Stimulated activated CD4-positive, alpha-beta T cell treated with anti-CD3 and anti-CD28 coated beads, Interleukin-1b, Interleukin-23, amount 100 ng/mL, for 1 hour (primary cell): ENCODE measurements at places on chromosomes 5 and 9.

- no peak for DNase-seq
Observed at GRCh38 chr5:147565524-147565923, 55.7 kb upstream of the DPYSL3 start.

- DNase-seq: no peak
Observed at GRCh38 chr9:35619800-35620158, 1.6 kb upstream of the CD72 start.

GRCh38 chr9:88045686-88046085 is 71.4 kb upstream of the CDK20 start:
- no peak for DNase-seq

- no peak for DNase-seq
Observed at GRCh38 chr9:129258823-129259301, 80.8 kb upstream of the IER5L start.

DNA sequence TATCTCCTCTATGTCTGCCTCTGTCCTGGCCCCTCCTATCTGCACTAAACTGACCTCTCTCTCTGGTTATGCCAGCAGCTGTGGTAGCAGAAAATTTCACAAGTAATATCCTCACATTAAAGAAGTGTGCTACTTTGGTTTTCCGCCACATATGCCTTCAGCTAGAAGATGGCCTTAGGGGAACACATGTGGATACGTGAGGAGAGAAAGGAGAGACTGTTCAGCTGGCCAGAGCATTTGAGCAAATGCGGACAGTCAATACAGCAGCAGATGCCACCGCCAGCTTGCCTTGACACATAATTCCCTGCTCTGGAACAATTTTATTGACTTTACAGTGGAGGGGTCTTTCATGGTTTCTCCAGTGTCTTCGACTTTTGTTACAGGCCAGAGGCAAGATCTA is 434.6 kb downstream of the TAF11L14 start:
- DNase-seq: no peak

GRCh38 chr5:126364206-126364902 is 58.9 kb upstream of the GRAMD2B start:
- DNase-seq: no peak

GRCh38 chr5:87099291-87099839 is 168.3 kb upstream of the RASA1 start:
- DNase-seq: no peak

DNA sequence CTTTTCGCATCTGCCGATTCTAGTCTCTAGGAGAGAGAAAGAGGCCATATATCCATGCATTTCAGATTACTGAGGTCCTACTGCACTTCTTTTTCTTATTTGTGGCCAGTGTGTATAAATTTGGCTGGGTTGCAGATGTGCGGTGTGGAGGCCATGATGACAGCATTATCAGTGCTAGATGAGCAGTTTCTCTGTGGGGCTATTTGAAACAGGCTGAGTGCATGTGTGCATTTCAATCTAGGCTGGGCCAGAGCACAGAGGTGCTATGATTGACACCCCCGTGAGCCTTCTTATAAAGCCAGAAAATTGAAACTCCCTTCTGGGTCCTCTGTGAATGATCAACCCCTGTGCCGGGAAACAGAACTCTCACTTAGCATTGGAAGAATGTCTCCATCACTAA is 70.0 kb downstream of the TMEM252 start:
- DNase-seq: no peak

- DNase-seq: no peak
Observed at GRCh38 chr9:27414220-27414761, 109.8 kb upstream of the IFNK start.

DNA sequence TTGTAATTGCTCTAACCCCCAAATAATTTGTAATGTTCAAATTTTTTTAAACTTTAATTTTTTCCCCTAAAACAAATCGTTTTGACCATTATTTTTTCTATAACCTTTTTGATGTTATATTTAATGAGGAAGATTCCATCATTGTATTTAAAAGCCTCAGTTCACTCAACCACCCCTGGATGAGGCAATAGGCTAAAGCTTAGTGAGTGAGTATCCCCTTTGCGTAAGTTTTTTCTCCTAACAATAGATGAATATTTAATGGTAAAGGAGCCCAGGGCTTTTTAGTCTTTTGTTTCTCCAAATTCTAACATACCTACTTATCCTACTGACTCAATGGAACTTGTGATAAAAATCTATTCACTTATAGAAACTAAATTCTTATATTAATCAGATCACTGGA is 38.1 kb downstream of the ALDH1A1 start:
- no peak for DNase-seq

- DNase-seq: no peak
Observed at GRCh38 chr9:27117489-27118135, 8.6 kb downstream of the TEK start.

DNA sequence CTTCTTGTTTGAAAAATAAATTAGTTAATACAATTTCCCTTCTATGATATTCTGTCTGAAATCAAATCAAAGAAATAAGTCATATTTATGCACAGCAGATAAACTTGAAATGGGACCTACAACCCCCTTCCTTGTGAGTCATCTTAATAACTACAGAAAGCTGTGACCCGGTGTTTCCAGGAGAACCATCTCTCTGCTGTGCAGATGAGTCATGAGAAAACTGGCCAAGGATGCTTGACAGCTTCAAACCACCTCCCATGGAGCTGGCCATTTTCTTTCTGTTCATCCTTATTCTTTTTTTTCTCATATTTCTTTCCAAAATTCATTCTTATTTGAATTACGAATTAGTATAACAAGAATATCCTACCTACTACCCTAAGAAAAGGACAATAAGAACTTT is 43.4 kb upstream of the NR4A3 start:
- DNase-seq: no peak

DNA sequence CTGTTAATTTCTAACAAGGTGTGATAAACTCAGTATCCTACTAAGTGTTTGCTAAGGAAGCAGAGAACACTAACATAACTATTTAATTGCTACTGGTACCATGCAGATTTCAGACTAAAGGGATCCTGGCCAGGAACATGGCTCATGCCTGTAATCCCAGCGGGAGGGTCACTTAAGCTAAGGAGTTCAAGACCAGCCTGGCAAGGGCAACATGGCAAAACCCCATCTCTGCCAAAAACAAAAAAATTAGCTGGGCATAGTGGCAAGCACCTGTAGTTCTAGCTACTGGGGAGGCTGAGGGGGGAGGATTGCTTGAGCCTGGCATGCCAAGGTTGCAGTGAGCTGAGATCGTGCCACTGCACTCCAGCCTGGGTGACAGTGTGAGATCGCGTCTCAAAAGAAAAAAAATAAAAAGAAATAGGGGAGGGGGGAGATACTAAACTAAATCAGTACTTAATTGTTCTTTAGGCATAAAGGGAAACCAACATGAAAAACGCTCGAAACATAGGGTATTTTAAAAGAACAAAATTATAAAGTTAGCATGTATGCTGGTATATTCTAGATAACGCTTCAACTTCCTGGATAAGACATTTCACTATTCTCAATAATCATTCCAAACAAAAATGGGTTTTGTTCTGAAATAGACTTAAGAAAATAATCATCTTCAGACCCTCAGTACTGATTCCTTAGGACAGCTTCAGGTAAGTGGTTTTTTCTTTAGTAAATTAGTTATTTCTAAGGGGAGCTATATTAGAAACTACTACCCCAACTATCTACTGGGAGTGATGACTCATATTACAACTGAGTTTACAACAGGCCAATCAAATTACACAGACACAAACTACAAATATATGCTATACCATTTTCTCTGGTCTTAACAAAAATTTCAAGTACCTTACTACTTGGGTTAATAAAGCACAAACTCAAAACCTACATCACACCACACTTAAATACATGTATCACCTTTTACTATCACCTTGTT is 3.5 kb downstream of the PANK3 start:
- DNase-seq: no peak

DNA sequence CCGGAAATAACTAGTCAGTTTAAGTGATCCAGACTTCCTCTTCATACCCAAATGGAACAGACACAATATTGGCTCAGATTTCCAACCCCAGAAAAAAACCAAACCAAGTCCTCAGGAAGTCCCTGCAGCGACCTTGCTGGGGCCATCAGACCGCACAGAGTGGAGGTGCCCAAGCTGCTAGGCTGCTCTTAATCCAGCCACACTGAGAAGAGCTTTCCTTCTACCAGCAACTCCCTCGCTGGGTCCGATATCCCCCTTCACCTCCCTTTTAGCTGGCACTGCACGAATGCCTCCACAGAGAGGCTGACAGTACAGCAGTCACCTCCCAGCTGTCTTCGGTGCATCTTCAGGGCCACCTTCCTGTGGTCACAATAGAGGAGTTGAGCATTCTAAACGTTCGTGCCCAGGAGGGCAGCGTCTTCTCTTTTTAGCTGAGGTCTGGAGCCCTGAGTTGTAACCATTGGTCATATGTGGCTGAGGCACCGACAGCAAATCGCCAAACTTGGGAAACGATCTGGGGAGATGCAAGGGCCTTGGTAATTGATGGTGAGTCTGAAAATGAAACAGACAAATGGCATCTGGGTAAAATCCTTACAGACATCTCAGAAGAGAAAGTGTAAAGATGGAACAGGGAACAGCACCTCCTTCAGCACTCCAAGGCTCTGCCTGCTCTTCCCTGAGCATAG is 5.7 kb downstream of the NAIF1 start:
- DNase-seq: no peak

DNA sequence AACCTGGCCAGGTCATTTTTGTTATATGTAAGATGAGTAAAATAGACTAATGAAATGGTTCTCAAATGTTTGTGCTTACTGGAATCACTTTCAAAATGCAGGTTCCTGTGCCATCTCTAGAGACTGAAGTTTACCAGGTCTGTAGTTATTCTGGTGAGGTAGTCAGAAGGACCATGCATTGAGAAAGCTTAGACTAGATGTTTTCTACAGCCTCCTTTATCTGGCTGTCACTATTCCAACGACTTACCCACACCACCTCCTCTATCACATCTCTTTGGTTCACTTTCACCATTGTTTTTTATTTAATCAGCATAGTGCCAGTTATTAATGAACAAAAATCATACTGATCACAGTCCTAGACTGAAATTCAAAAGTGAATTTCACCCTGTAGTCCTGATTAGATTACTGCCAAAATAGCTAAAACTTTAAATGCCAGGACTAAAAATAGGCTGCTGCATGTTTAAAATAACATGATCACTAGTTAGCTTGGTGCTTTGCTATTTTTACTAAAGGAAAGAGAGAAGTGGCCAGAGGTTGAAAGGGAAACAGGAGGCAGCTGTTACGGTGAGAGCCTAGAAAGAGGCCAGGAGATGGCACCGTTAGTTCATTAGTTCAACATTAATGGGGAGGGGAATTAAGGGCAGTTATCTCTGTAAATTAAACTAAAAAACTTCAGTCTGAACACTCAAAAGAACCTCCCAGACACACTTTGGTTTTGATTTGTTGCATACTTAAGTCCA is 13.9 kb upstream of the FNIP1 start:
- no peak for DNase-seq

DNA sequence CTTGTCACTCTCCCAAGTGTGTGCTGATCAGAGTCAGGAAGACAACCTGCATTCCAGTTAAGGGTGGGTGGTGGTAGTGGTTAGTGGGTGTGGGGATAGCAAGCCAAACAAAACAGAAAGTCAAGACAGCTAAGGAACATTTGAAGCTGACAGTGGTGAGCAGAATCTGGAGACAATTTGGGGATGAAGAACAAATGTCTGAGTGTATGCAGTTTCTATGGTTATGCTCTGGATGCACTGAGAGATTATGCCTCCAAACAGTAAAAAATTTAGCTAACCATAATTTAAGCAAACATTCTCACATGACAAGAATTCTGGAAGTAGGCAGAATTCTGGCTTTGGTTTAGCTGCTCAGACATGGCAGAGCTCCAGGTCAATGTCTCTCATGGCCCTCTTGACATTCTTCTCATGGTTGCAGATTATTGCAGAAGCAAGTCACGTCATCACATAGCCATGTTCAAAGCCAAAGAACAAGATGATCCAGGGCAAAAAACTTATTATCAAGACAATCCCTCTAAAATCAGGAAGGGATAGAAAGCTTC is 148.7 kb downstream of the LURAP1L start:
- DNase-seq: no peak

GRCh38 chr9:36031774-36032555 is 4.7 kb upstream of the RECK start:
- no peak for DNase-seq

DNA sequence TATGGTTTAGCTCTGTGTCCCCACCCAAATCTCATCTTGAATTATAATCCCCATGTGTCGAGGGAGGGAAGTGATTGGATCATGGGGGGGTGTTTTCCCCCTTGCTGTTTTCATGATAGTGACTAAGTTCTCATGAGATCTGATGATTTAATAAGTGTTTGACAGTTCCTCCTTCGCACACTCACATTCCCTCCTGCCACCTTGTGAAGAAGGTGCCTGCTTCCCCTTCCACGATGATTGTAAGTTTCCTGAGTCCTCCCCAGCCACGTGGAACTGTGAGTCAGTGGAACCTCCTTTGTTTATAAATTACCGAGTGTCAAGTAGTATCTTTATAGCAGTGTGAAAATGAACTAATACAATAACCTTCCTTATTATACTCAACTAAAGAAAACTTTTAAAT is 24.3 kb upstream of the TEX10 start:
- DNase-seq: no peak

DNA sequence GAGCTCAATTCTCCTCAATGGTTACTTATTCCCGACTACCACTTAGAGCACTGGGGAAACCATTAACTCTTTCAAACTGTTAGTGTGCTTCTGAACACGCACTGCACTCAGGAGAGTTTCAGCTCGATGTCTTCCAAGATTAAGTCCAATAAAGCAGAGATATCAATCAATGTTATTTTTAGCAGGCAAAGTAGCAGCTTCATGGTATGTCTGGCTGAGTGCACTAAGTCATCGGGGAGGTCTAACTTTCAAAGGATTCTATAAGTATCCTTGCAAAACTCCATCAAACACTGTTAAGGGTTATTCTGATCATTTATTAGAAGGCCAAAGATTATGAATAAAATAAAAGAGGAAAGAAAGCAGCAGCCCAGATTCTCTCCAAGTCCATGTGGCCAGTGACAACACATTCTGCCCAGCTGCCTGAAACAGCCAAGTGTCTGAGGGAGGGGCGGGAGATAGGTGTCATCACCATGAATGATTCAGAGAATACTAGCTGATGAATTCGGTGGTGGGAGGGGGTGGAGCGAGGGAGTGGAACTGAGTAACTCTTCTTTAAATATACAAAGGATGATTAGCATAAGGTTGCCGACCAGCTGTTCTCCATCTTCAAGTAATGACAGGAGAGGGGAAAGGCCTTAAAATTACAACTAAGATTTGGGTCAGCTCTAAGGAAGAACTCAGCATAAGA is 21.3 kb downstream of the NREP start:
- DNase-seq: no peak

DNA sequence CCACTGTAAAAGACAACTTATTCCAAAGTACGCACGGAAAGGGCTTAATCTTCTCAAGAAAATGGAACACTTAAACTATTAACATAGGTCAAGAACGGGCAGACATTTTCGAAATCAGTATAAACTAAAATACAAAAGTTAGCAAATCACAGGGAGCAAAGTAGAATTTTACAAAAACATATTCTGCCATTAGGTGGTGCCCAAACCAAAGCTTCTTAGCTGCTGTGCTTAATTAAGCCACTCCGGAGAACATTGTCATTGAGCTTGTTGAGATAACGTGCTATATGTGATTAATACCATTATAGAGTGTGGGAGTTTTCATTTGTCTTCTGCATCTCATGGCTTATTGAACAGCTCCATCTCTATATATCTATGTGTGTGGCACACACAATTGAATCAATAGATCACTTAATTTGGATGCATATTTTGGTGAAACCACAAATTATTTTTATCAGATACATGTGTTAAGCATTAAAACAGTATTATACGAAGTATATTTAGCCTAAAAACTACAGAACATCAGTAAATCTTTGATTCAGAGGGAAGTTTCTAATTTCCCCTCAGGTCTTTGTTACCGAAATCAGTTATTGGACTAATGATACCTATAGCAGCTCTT is 23.4 kb downstream of the UBLCP1 start:
- DNase-seq: no peak

- DNase-seq: no peak
Observed at GRCh38 chr9:124593651-124594058, 86.5 kb upstream of the NR5A1 start.
